Mucosa of gallbladder (tissue), 1 donor: ENCODE measurements at places on chromosomes 16 and 17.

DNA sequence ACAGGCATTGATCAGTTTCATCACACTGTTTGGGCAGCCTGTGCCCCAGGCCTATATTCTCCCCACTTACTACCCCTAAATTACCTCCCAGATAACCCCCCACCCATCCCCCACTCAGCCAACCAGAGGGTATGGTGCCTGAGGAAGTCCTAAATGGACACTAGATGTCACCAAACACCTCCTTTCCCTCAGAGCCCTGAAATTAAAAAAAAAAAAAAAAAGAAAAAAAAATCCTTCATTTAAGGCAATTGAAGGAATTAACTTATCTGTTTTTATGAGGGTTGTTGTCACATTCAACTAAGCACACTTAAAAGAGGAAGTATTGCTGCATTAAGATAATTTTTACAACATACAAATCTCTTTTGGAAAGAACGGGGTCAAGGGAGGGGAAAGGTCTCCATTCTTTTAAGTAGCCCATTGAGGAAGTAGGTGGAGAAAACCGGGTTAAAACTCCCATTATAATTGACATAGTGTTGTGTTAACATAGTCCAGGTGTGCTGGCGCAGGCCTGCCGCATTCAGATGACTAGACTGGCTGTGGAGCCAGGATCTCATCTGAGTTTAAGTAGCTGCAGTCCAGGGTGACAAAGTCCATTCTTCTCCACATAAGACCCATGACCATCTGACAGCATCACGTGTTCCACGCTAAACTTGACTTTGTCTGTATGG, 46.3 kb downstream of the SNX11 start:
- peak; percentile 76 for DNase-seq

DNA sequence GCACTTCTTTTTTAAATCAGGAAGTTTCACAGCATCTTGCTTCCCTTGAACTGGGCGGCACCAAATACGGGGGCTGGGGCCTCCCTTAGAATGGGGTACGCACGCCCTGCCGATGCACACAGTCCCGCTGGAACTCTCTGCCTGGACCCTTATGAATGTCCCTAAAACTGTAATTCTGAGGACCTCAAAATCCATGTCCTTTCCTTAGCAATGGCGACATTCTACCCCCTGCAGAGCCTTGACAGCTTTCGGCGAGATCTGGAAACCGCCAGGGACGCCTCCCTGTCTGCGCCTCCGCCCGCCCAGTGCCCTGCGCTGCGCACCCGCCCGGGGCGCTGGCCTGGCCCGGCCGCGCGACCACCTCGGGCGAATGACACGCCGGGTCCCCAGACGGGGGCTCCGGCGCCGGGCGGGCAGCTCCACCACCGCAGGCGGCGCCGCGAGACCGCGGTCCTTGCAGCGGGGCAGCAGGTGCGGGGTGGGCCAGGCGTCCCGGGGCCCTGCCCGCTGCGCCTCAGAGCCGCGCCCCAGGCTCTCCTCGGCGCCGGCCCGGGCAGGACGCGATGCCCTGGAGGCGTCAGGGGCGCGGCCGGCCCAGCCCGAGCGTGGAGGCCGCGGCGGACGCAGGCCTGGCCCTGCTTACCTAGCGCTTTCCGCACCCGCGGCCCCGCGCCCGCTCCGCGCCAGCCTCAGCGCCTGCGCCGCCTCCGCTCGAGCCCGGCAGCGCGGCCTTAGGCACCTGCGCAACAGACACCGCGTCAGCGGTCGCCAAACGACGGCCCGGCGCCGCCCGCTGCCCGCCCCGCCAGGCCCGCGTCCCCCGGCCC, 548 bp downstream of the HAGH start:
- DNase-seq: peak; percentile 36

GRCh38 chr17:66399441-66399840, 97.0 kb downstream of the PRKCA start:
- no peak for DNase-seq

DNA sequence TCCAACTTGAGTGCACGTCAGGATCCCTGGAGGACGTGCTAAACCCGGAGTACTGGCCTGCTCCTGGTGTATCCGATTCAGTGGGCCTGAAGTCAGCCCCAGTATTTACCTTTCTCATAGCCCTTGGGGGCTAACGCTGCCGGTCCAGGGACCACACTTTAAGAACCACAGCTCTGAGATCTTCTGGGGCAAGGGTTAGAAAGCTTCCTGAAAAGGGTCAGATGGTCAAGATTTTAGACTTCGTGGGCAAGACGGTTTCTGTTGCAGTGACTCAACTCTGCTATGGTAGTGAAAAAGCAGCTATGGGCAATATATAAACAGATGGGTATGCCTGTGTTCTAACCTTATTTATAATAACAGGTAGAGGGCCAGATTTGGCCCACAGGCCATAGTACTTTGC, 14.6 kb upstream of the USP10 start:
- DNase-seq: no peak

DNA sequence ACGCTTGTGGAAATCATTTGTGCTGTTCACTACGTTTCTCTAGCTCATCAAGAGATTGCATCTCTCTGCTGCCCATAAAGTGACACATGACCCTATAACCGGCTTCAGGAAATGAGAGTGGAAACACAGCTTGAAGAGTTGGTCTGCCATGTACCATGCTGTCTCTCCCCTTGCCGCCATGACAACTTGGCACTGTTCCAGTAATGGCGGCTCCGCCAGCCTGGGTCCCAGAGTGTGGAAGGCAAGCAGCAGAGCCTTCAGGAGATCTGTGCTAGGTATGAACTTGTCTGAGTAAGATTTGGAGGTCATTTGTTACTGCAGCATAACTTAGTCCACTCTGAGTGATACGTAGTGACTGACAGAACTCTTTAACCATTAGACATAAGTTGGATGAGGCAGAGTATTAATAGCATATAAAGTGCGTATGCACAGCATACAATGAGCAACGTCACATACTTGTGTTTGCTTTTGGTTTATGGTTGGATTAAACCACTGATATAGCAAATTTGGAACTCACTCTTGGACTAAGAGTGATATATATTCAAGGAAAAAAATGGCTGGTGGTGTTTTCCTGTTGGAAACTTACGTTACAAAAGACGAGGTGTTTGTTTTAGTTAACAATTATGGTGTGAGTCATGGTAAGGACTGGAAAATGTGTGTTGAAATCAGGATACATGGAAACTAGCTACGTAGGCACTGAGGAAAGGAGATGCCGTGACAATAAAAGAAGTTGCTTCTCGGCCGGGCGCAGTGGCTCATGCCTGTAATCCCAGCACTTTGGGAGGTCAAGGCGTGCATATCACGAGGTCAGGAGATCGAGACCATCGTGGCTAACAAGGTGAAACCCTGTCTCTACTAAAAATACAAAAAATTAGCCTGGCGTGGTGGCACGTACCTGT, 24.4 kb upstream of the PMP22 start:
- no peak for DNase-seq

DNA sequence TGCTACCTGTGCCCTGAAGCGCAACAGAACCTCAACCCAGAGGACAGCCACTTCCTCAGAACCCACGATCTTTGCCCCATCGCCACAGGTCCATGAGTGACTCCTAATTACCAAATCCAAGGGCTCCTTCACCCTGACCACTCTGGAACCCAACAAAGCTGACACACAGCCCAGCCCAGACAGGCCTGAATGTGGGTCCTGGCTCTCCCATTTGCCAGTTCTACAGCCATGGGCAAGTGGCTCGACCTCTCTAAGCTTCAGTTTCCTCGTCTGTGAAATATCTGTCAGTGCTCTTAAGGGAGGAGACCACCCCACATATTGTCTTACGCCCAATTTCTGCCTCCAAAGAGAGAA, 18.0 kb upstream of the ENDOV start:
- DNase-seq: no peak

GRCh38 chr17:28986714-28987655, 18.8 kb downstream of the SEZ6 start:
- DNase-seq: no peak

DNA sequence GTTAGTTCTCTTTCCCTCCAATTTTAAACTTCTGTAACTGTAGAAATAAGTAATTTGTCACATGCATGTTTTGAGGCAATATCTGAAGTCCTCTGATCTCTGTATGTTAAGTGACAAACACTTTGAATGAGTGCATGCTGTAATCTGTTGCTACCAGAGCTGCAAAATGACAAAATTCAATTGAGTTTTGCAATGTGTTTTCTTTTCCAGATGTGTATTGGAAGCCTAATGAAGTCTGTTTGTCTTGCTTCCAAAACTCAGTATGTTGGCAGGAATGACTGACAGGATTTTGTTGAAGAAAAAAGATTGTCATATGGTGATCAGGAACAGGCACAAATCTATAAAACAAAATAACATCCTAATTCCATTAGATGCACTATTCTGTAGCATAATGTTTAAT, 561.6 kb upstream of the CDH8 start:
- no peak for DNase-seq

- DNase-seq: no peak
Observed at GRCh38 chr16:27600381-27600780, 50.4 kb downstream of the KATNIP start.

- no peak for DNase-seq
Observed at GRCh38 chr16:72665701-72666100, 382.2 kb downstream of the ZFHX3 start.

DNA sequence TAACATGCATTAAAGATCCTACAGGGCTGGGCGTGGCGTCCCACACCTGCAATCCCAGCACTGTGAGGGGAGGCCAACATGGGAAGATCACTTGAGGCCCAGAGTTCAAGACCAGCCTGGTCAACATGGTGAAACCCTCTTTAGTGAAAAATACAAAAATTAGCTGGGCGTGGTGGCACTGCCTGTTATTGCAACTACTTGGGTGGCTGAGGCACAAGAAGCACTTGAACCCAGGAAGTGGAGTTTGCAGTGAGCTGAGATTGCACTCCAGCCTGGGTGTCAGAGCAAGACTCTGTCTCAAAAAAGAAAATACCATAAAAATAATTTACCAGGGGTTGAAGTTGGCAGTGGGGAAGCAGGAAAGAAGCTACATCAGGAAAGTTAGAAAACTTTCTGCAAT, 12.9 kb downstream of the TXNDC11 start:
- DNase-seq: no peak

DNA sequence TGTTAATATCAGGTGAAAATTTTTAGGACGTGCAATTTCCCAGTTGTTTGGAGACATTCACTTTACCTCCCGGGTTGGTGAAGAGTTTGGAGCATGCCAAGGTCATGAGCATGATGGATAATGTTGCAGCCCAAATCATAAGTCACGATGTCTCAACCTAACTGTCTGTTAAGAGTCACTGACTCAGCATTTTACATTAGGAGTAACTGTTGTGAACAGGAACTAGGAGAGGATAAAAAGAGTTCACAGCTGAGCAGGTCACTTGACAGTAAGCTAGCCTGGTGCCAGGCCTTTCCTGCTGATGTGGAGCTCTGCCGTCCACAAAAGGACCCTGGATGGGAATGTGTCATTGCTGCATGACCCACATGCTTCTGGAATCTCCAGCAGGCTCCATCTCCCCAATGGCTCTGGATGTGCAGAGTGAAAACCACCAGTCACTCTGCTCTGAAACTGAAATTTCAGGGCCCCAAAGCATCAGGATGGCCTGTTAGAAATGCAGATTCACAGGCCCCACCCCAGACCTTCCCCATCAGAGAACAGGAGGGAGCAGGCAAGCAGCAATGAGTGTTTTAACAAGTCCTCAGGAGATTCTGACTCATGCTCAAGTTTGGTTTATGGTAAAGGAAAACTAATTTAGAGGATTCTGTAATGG, 371.6 kb upstream of the MAF start:
- no peak for DNase-seq

GRCh38 chr17:18378205-18378505, 577 bp downstream of the EVPLL start:
- no peak for DNase-seq

DNA sequence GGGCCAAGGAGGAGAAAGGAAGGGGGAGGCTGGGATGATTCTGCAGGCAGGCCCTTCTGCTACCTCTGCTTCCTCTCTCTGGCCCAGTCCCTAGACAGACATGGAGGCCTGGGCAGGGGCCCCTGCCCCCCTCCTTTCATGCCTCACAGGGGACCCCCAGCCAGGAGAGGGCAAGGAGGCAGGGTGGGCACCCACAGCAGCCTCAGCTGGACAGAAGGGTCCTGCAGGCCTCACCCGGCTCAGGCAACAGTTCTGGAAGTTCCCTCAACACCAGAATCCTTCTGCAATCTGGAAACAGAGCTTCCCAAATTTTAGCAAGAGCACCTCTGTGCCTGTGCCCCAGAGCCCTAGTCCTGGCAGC, 8.7 kb downstream of the ARHGAP27 start:
- DNase-seq: no peak

GRCh38 chr16:80932708-80933095, 74.0 kb downstream of the CMC2 start:
- DNase-seq: peak; percentile 42

GRCh38 chr16:74698222-74698621, 2.4 kb downstream of the MLKL start:
- DNase-seq: no peak

GRCh38 chr16:7085776-7086175, 246.9 kb upstream of the RBFOX1 start:
- DNase-seq: no peak

- no peak for DNase-seq
Observed at GRCh38 chr16:6375465-6376075, 957.1 kb upstream of the RBFOX1 start.

GRCh38 chr17:42428141-42428944, 5.3 kb upstream of the CAVIN1 start:
- DNase-seq: peak; percentile 77

GRCh38 chr16:81623365-81624102, 155.6 kb upstream of the PLCG2 start:
- DNase-seq: peak; percentile 56
